ENCODE measurements at places on chromosomes 7 and 10.

DNA sequence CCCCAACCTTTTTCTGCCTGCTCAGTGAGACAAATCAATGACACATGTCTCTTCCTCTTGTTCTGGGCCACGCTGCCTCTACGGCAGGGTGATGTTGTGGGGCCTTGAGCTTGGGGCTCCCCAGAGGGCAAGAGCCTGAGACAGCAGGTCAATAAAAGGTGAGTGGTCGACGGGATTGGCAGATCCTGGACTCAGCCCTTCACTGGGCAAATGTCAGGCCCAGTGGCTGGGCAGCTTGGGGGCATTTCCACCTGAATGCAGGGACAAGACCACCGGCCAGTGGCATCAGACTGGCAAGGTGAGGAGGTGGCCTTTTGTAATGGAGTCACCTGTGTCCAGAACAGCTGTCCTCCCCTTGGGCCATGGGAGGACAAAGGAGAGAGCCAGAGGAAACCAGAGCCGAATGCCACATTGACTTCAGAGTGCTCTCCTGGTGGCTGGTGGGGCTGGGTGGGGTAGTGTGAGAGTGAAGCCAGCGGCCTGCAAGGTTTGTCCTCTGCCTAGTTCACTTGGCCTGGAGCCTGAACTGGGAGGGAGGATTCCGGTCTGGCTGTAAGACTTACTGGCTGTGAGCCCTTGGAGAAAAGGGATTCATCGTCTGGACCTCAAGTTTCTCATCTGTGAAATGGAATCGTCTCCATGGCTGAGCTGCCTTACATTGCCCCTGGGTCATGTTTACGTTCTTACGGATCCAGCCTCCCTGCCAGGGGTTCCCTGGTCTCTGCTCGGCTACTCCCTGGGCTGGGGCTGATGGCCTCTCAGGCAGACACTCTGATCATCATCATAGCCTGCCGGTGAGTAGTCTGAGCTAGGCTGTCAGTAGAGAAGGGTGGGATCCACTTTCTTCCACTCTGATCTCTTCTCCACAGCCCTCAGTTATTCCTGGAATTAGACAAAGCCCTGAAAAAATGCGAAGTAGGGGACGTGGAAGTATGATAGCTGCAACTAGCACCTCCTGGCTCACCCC is 25.4 kb upstream of the CRHR2 start:
- DNase-seq: no peak

GRCh38 chr7:70775570-70776156 is 356.3 kb upstream of the GALNT17 start:
- DNase-seq: peak; percentile 42

DNA sequence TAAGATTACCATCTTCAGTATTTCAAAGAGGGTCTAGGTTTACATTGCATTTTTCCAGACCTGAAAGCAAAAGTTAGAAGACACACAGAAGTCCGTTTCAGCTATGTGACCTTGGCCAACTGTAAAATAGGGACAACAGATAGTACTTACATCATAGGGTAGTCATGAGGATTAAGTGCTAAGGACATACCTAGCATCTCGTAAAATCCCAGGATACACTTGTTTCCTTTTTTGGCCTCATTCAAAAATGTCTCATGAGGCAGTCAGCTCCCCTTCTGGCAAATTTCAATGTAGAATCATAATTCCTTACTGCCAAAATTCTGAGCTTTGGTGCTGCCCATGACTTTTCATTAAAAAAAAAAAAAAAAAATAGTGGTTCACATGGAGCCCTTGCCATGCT is 6.4 kb upstream of the DUSP5 start:
- no peak for DNase-seq

- no peak for DNase-seq
Observed at GRCh38 chr10:26593896-26594295, 103.6 kb upstream of the PDSS1 start.

DNA sequence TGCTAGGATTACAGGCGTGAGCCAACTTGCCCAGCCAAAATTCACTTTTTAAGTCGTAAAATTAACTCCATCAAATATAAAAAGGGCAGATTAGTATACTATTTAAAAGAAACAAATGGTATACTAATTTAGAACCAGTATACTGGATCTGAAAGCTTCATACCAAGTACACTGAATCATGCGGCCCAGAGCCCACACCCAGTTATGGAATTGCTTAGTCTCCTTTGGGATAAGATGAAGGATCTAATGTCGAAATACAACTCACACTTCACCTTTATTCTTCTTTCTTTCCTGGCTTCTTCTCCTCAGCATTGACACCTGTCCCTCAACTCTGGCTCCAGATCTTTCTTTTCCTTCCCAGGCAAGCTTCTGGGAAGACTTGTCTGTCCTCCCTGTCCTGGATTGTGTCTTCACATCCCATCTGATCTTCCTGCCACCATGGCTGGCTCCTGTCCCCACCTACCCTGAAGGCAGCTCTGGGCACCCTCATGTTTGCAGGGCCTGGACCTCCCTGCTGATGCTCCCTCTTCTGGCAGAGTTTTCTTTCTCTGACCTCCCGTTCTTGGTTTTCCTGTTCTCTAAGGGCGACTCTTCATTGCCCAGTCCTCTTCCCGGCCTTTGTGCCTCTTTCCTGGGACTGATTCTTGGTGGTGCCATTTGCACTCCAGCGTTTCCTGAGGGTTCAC is 57.8 kb upstream of the CTBP2 start:
- DNase-seq: no peak

DNA sequence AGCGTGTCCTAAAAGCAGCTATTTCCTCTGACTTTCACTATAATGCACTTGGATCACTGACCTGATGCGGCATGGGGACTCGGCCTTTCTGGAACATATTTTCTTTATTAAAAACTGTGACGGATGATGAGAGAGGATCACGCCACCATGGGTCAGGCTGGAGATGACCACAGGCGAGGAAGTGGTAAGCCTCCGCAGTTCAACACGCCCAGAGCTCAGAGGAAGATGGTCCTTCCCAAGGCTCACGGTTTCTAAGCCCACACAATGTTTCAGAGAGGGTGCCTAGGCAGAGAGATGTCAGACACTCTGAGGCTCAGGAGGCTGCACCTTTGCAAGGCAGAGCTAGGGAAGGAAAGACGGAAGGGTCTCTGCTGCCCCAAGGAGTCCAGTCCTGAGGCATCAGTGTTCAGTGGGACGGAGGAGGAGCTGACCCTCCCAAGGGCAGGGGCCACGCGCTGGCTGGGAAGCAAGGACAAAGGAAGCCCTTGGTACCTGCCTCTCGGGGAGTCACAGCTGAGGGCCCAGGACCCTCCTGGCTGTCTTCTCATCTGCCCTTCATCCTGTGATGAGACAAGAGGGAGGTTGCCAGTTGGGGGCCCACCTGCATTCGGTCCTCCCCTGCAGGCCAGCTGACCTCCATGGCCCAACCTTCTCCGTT is 9.5 kb downstream of the CHST15 start:
- DNase-seq: no peak

- DNase-seq: no peak
Observed at GRCh38 chr7:47034180-47034579, 547.7 kb downstream of the TNS3 start.

DNA sequence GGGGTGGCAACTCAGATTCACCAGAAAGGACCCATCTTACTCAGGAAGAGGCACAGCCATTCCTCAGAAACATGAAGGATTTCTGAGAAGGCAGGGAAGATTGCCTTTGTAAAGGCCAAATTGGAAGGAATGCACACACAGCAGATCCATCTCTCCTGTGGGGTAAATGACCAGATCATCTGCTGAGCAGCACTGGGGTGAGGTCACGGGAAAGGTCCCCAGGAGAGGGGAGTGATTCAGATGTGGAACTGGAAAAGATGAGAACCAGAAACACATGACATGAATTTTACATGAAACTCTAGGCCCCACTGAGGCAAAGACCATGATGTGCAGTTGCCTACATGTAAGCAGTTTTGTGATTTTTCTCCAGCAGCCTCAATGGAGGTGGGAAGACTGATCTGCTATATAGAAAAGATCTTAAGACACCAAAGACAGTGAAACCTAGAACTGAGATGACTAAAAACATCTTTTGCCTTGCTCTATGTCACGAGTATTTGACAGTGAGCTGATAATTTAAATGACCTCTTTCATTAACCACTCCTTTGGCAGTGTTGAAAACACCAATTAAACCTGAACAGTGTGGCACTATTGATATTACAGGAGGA is 91.6 kb downstream of the AMPH start:
- DNase-seq: no peak

DNA sequence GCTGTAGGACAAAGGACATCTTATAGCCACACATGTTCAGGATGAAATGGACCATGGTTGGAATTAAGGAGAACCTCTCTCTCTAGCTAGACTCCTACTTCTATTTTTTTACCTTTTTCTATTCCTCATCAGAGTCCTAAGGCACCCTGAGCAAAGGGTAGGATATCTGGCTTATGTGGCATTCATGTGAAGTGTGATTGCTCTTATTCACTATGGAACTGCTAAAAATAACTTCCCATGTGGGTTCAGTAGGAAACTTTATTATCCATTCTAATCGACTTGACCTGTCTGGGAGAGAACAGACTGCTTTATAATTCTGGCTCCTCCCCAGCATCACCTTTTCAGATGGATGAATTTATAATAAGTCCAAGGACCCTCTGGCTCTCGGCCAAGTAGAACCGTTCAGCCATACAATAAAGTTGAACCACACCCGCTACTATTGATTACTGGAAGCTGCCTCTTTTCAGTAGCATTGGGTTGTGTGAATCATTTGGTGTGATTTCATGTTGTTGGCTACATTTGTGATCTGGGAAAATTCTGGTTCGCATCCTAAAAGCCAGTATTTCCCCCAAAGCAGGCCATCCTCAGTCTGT is 117.5 kb downstream of the NRF1 start:
- no peak for DNase-seq

DNA sequence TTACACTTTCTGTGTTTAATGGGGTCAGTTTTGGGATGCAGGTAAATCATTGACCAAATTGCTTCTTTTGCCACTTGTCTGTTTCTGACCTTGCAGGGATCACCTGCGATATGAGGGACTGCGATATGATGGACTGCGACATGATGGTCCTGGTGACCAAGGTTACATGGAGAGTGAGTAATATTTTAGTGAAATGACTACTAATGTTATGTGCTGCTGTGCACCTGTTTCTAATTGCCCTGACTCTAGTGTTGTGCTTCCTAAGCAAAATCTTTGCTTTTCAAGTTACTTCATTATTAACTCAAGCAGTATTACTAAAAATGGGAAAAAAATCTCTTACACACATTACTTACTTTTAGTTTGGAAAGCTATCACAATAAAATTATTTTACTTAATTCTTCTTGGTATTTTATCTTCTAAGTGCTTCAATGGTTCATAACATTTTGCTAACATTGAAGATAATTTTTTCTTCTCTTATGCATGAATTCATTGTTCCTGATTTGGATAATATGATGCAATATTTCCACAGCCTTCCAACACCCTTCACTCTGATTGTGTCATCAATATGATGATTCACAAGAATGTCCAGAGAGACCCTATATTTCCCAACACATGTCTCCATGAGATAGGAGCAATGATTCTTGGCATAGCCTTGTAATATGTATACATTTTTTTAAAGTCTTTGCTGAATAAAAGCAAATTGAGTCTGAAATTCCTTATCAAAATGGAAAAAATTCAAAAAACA is 306.2 kb upstream of the AKR1E2 start:
- DNase-seq: no peak

DNA sequence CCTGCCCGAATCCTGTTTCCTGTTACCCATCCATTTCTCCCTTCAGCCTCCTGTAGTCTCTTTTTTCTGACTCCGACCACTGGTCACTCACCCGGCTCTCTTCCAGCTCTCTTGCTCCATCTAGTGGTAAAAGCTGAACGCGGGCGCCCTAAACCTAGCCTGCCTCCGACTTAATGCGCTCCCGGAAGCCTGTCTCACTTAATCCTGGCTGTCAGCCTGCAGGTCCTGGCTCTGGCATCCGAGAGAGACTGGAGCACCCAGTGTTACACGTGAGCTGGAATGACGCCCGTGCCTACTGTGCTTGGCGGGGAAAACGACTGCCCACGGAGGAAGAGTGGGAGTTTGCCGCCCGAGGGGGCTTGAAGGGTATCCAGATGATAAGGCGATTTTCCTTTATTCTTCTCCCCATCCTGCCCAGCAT is 10.3 kb downstream of the SUMF2 start:
- DNase-seq: peak; percentile 74

DNA sequence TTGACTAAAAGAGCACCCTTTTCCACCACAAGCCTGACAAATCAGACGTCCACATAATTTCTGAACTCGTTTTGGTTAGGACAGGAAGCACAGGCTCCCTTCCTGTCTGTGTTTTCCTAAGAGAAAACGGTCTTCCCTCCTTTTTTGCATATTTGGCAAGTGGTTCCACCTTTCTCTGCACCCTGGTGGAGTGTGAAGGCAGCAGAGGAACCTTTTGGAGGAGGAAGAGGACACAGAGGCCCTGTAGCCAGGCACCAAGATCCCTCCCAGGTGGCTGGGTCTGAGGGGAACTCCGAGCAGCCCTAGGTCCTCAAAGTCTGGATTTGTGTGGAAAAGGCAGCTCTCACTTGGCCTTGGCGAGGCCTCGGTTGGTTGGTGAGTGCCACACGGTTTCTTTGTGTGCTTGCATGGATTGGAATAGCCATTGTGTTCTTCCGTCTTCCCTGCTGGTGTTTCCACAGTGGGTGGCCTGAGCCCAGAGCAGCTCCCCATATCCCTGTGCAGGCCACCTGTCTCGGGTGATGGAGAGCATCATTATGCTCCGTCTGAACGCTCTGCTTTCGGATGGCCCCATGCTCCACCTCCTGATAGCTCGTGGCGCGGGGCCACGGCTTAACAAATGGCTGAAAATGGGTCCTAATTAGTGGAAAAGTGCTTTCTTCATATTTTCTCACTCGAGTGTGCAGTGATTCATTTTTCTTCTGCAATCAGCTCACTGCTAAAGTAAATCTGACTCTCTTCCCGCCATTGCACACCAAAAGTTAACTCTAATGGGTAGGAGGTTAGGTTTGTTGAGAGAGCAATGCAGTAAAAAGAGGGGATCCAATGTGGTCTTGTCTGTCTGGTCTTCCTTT is 4.2 kb downstream of the IKZF1 start:
- DNase-seq: peak; percentile 86

DNA sequence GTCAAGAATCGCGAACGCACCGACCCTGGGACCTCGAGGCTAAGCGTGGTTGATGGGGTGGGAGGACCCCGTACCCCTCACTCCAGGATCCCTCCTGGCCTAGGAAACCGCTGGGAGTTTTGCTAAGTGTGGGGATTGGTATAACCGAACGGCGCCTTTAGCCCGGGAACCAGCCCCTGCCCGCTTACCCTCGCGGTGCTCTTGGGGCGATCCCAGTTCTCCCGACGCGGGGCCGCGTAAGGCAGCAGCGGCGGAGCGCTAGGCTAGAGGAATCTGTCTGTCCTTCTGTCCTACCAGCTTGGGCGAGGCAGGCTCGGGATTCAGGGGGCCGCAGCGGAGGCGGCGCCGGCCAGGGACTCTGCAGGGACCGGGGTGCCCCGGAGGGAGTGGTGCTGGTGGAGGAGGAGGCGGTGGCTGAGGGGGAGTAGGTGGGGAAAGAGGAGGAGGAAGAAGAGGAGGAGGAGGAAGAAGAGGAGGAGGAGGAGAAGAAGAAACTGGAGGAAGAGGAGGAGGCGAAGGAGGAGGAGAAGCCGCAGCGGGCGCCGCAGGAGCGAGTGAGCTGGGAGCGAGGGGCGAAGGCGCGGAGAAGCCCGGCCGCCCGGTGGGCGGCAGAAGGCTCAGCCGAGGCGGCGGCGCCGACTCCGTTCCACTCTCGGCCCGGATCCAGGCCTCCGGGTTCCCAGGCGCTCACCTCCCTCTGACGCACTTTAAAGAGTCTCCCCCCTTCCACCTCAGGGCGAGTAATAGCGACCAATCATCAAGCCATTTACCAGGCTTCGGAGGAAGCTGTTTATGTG is 439 bp upstream of the EMX2 start:
- no peak for DNase-seq

Data from activated CD4-positive, alpha-beta T cell treated with anti-CD3 and anti-CD28 coated beads, Interleukin-10, Interleukin-2, amounts not matched to agents 100 ng/mL and 50 ng/mL, durations not matched to agents 16 hours and 8 hours (primary cell).